ENCODE measurements at places on chromosomes 4 and X.

DNA sequence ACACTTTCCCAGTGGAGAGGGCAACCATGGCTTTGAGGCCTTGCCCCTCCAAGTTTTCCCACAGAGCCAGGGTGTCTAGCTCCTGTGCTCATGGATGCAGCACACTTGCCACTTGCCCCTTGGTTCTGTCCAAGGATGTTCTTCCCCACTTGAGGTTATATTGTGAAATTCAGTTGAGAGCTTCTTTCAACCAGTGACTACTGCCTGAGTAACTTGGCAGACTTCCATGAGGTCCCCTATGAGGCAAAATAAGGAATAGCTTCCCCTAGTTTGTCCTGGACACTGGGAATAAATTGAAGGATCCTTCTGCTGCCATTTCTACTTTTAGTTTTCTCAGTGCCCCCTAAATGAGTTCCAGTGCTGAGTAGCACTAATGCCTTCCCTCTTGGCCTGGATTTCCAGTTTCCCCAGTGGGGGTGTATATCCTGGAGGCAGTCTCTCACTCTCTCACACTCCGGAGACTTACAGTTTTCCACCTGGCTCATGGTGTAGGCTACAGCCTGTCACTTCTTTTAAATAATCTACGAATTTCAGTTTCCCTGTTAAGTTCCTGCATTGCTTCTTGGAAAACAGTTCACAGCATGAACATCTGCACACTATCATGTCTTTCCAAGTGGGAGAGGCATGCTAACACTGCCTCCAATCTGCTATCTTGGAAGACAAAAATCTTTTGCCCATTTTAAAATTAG lies 36.4 kb upstream of the ADH4 start:
- no peak for DNase-seq

- no peak for DNase-seq
These were observed 59.2 kb downstream of the ADGRG2 start for GRCh38 chrX:19063030-19063429.

DNA sequence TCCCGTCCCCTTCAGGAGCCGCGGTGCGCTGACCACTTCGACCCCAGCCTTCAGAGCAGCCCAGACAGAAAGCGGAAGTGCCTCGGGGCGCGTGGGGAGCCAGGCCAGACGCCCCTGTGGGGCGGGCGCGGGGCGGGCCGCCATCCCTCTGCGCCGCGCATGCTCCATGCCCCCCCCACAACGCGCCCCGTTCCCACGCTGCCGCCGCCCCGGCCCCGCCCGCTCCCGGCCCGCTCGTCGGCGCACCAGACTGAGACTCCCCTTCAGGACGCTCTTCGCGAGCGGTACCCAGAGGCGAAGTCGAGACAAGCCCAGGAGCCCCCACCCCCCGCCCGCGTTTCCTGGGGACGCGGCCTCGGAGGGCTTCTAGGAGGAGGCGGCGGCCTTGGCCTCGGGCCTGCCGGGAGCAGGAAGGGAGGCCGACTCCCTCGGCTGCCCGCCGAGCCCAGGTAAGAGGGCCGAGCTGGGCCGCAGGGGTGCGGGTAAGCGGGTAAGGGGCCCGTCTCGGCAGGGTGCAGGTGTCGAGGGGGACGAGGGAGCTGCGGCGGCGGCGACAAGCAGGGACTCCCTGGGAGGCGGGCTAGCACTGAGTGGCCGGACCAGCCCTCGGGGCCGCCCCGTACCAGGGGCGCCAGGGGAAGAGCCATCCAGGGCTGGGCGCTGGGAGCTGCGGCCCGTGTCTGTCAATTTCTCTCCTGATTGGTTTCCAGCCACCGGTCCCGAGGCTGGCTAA lies at the start of gene ZFP92:
Gene ZFP92 (plus strand): TSS at position 218 of the 733 bp plus-strand sequence. CDS start 6,851 bp downstream, outside the sequence.
- DNase-seq = peak; percentile 80

DNA sequence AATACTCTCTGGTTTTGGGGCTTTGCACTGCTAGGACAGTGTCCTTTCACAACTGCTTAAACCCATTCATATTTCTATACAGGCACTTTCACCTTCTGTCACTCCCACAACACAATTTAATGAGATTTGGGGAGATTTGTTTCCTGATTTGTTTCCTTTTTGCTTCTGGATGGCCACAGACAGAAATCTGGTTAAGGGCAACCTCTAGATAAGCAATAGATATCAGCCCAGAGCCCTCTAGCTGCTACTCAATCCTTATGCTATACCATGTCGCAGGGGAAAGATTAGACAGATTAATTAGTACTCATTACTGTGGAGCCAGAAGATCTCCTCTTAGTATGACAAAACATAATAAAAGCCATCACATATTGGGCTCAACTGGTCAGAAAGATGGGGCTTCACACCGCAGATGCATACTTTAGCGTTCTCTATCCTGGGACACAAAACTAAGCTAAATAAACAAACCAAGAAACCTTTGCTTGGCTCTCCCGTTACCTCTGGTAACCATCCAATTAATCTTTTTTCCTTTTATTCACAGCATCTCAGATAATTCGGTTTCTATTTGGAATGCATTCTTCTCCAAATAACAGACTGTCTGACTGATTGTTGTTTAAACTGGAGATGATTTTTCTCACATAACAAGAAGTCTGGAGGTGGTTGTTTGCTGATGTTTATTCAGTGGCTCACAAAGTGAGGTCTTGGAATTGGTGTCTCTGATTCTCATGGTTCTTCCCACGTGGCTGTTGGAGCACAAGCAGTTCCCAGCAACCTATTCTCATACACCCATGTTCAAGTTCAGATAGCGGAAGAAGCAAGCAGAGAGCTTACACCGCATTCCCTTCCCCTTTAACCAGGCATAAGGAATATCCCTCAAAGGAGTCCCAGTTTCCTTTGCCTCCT lies 41.0 kb upstream of the ZNF330 start:
- no peak for DNase-seq

- DNase-seq = peak; percentile 7
These were observed 71.3 kb downstream of the ANKRD17 start for GRCh38 chr4:73187325-73187724.

- no peak for DNase-seq
These were observed 146.8 kb upstream of the PJA1 start for GRCh38 chrX:69311936-69312670.

GRCh38 chrX:23795221-23795620 lies 12.2 kb downstream of the SAT1 start:
- no peak for DNase-seq

Data from suppressor macrophage (primary cell).